ENCODE measurements at places on chromosomes 5 and 9.

GRCh38 chr5:67887748-67888161 is 327.8 kb upstream of the PIK3R1 start:
- no peak for DNase-seq

- DNase-seq: no peak
Observed at GRCh38 chr5:158857371-158857770, 242.3 kb downstream of the EBF1 start.

GRCh38 chr5:37835380-37835973 is 4.4 kb downstream of the GDNF start:
- no peak for DNase-seq

- no peak for DNase-seq
Observed at GRCh38 chr5:4563400-4563799, 576.7 kb upstream of the ADAMTS16 start.

GRCh38 chr5:73126381-73126780 is 6.0 kb downstream of the TMEM171 start:
- no peak for DNase-seq

DNA sequence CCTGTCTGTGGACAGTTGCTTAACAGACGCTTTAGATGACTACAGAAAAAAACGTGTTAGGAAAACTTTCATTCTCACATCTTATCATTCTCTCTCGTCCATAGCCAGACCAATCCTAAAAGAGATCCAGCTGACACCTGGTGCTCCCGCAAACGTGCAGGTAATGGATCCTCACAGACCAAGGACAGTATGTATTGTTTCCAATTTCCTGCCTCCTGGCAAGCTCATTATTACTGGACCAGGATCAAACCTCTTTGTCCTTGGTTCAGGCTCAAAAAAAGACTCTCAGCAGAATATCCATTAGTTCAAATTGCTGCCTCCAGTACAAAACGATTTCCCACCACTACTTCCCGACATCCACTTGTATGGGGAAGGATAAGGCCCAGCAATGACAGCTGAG is 62.4 kb downstream of the SERINC5 start:
- DNase-seq: no peak

- no peak for DNase-seq
Observed at GRCh38 chr5:78771260-78772205, 123.0 kb upstream of the LHFPL2 start.

DNA sequence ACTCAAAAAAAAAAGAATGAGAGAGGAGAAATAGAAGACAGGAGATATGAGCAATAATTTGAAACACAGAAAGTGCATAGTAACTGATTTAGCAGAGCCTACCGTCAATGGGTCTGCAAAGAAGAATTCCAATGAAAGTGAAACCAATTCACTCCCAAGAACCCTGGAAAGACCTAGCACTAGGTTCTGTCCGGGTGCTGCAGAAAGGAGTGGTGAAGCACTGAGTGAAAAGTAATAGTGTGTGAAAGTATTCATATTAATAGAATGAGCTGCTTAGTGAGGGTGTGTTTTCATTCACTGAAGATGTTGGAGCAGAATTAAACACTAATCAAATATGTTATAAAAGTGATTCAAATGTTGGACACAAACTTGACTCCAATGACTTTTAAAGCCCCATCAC is 51.3 kb upstream of the SLC30A5 start:
- DNase-seq: no peak

DNA sequence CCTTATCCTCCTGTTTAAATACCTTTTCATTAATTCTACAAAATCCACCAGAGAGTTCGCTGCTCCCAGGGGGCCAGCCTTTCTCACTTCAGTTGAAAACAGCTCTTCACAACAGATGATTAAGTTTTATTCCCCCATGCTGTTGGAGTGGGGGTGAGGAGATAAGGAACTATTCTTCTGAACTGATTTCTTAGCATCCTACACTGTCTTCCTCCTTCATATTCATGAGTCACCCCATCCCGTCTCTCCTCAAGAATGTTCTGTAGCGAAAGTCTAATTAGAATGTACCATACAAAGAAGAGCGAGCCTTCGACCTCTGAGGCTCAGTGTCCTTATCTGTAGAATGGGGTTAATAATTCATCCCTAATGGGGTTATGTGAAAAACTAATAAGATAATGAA is 138.0 kb downstream of the PIK3R1 start:
- no peak for DNase-seq

- DNase-seq: no peak
Observed at GRCh38 chr9:134561427-134562145, 80.0 kb upstream of the COL5A1 start.

DNA sequence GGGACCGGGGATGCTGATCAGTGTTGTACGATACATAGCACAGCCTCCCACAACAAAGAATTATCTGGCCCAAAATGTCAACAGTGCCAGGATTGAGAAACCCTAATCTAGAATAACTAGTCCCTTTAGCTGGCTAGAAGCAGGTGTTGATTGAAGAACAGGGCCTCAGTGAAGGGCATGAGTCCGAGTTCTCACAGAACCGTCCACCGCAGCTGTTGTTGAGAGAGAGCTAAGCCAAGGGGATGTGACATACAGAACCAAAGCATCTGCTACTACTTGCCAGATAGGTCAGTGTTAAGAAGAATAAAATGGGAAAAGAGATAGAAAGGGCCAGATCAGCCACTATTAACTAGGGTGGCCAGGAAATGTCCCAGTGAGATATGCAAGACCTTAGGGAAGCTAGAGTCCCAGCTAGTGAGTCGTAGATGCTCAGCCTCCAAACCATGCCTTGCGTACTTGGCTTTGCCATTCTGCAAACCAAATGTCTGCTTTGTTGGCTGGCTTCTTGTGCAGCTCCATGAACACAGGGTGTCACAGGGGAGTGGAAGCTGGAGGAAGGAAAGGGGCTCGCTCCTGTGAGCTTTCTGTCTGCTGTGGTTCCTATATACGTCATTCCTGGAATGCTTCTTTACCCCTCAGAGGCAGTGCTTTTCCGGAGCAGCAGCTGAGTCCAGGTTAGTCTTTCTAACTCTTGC is 68.9 kb downstream of the FBXO38 start:
- no peak for DNase-seq

DNA sequence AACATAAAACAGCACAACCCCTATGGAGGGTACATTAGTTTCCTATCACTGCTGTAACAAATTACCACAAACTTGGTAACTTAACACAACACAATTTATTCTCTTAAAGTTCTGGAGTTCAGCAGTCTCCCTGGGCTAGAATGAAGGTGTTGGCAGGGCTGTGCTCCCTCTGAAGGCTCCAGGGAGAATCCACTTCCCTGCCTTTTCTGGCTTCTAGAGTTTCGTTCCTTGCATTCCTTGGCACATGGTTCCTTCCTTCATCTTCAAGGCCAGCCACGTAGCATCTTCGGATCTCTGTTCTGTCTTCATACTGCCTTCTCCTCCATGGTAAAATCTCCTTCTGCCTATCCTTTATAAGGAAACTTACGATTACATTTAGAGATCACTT is 25.0 kb upstream of the GSN start:
- DNase-seq: no peak

- DNase-seq: no peak
Observed at GRCh38 chr5:57859626-57860025, 377.0 kb upstream of the ACTBL2 start.

- DNase-seq: no peak
Observed at GRCh38 chr5:39175273-39175955, 43.9 kb downstream of the FYB1 start.

DNA sequence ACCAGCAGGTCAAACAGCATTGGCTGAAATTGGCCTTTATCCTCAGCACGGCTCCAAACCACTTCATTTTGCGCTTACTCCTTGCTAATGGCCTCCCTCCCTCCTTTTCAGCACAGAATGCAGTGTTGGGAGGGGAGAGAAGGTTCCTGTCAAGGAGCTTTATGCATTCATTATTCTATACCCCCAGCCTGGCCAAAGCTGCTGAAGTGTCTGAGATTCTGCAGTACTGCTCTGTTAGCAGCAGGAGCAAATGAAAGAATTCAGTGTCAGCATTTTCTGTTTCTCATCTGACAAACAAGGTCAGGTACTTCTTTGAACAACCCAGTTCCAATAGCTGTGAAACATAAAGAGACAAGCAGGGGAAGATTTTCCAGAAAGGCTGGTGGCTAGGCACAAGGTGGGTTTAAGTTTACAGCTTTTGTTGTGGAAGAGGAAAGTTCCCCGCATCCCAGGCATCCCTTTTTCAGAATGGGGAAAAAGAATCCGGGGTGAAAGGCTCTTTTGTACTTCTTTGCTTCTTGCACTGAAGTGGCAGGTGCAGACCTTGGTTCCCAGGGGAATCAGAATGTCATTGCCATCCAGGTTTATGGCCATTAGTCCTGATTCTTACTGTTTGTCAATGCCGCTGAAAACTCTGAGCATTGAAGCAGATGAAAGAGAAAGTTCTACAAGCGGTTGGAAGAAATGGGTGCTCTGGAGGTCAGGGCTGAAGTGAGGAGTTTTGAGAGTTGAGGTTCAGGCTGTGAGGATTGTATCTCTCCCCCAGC is 109.3 kb upstream of the APC start:
- DNase-seq: no peak

- no peak for DNase-seq
Observed at GRCh38 chr9:89955626-89956025, 350.8 kb downstream of the GADD45G start.

GRCh38 chr9:113885183-113886025 is 9.3 kb downstream of the ZNF618 start:
- DNase-seq: no peak

- no peak for DNase-seq
Observed at GRCh38 chr9:87763286-87763685, 37.4 kb downstream of the CTSL start.

GRCh38 chr5:93676704-93677103 is 64.7 kb downstream of the POU5F2 start:
- no peak for DNase-seq

DNA sequence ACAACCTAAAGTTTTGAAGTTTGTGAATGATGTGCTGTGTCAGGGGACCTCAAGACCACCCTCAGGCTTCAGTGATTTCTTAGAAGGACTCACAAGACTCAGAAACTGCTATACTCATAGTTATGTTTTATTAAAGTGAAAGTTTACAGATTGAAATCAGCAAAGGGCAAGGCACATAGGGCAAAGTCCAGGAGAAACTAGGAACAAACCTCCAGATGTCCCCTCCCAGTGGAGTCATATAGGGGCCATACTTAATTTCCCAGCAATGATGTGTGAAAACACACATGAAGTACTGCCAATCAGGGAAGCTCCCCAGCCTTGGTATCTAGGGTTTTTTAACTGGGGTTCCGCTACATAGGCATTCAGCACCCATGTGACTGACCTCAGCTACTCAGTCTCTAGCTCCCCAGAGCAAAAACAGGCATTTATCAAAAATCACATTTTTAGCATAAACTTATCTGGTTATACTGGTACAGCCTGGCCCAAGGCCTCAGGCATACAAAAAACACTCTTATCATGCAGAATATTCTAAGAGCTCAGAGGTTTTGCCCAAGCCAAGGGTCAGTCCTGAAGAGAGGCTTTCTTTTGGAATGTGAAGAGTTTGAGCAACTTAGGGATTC is 74.7 kb upstream of the ANKRD55 start:
- DNase-seq: no peak

DNA sequence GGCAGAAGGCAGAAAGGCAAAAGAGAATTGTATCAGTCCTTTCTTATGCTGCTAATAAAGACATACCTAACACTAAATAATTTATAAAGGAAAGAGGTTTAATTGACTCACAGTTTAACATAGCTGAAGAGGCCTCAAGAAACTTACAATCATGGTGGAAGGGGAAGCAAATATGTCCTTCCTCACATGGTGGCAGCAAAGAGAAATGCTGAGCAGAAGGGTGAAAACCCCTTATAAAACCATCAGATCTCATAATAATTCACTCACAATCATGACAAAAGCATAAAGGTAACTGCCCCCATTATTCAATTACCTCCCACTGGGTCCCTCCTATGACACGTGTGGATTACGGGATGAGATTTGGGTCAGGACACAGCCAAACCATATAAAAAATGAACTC is 312.5 kb upstream of the PTGER4 start:
- peak; percentile 45 for DNase-seq

DNA sequence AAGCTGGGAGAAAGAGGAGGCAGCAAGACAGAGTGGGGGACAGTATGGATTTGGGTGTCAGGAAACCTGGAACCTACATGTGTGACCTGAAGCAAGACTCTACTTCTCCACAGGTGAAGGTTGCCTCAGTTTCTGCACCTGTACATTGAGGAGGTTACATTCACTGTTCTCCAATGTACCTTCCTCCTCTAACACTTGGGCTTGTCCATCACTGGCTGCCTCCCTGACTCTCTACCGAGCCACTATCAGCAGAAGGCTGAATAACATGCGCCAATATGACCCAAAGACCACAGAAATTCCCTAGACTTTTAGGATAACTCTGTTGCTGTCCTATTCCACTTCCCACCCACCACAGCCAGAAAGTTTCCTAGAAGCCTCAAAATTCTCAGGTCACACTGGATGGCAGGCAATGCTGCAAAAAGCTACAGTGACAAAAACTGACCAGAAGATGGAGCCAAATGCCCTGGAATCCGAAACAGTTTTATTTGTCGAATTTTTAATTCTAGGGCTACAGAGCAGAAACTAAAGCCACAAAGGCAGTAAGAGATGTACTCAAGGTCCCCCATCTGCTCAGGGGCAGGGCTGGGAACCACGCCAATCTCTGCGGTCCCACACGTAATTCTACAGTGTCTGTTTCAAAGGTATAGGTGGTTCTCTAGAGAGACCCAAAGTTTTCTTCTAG is 64.4 kb downstream of the FAM114A2 start:
- DNase-seq: peak; percentile 31

GRCh38 chr5:126972062-126972895 is 58.1 kb downstream of the MARCHF3 start:
- no peak for DNase-seq

DNA sequence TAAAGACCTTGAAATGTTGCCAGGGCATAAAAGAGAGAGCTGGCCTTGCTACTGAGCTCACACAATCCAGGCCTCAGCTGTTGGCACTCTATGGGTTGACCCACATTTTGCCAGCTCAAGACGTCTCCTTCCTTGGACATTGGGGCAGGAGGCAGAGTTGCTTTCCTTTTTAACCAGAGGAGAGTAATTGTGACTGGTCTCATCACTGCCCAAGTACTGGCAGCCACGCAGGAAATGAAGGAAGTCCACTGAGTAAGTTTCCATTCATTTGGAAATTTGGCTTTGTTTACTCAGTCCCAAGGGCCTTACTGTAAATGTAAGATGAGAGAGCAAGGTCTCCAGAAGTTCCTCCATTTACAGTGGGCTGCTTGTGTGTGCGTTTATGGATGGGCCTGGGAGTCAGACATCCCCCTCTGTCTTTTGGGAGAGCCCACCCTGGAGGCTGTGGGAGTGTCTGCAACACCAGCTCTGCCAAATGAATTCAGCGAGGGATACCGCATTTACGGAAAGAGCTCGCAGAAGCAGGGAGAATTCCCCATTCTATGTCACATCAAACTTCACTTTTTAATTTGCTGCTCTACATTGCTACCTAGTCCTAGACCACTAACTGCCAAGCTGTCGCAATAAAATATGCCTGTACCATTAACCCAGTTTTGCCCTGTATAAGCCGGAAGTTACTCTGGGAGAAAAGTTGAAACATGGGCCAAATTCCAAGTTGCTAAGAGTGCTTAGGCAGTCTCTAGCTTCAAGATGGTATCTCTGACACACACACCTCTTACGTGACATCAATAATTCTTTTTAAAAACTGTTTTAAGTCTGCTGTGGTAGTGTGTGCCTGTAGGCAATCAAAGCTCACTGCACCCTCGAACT is 24.5 kb upstream of the PDZD2 start:
- no peak for DNase-seq
